ENCODE measurements at places on chromosomes 3 and 15. TPM values are rescaled to one million over a fixed set of nuclear protein-coding genes. Genes with fewer than 3 reads are reported as not detected.

The CKMT1B gene
- not detected for total RNA-seq

The CPA3 gene
- total RNA-seq, result 4.7 TPM

The CMC1 gene
- 5.5 TPM for total RNA-seq

The SPINK8 gene
- not detected for total RNA-seq

The PCSK6 gene
- 3.6 TPM for total RNA-seq

The TRIM71 gene
- total RNA-seq, result not detected

The MKRN3 gene
- 0.29 TPM for total RNA-seq

- no peak overlapping the region for H3K4me3 ChIP-seq
- no peak for DNase-seq
- no peaks in the 10 kb centered on the region for H3K27me3 ChIP-seq
- no peak overlapping the region for H3K27ac ChIP-seq
- no peaks in the 10 kb centered on the region for H3K4me1 ChIP-seq
- no peaks in the 10 kb centered on the region for H3K36me3 ChIP-seq
Measured at GRCh38 chr3:40871394-40871793, 327.9 kb upstream of the CTNNB1 start.

GRCh38 chr15:28946803-28947202, 61.0 kb downstream of the APBA2 start:
- no peak overlapping the region for H3K4me3 ChIP-seq
- no peaks in the 10 kb centered on the region for H3K4me1 ChIP-seq
- no peaks in the 10 kb centered on the region for H3K36me3 ChIP-seq
- no peak overlapping the region for H3K27ac ChIP-seq

DNA sequence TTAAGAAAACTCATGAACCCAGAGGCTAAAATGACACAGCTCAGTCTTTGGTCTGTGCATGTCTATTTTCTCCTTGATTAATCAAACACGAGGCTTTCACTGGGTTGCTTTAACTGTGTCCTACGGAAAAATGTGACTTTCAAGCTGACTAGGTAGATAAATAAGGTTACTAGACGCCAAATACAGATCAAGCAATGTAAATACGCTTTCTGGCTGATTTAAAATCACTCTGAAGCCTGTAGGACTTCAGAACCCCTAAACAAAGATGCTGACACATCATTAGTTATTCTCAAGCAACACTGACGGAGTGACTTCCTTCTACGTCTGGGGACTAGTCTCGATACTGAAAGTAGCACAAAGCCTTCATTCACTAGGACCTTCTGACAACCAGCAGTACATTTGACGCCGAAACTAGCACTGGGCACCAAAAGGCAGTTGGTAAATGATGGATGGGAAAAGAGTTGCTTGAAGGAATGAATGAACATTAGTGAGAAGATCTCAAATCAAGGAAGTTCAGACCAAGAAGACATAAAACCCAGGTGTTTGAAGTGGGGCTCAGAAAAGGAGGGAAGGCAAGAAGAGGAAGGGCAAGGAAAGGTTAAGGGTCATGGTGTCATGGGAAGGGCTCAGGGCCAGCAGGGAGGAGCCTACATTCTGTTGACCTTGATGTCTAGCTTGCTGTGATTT, 67.1 kb upstream of the CDV3 start:
- no peak overlapping the region for H3K4me3 ChIP-seq
- no peaks in the 10 kb centered on the region for H3K4me1 ChIP-seq
- no peak for DNase-seq

DNA sequence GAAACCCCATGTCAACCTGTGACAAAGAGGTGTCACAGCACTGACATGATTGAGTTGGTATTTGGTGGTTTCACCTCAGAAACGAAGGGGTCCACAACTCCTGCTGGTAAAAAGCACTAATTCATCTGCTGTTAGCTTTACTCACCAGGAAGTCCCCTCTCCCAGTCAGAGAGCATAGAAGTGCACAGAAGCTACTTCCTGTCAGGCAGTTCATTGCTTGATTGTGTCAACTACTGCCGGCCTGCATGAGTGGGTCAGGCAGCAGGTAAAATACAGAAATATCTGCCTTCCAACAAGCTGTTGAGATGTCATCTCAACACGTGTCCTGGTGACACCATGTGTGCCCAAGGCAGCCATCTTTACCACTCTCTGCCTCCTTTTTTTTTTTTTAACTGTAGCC, 596.6 kb upstream of the NR2F2 start:
- no peaks in the 10 kb centered on the region for H3K27me3 ChIP-seq
- DNase-seq, result no peak
- H3K4me3 ChIP-seq, result no peak overlapping the region
- H3K36me3 ChIP-seq, result no peaks in the 10 kb centered on the region
- H3K27ac ChIP-seq, result no peak overlapping the region

DNA sequence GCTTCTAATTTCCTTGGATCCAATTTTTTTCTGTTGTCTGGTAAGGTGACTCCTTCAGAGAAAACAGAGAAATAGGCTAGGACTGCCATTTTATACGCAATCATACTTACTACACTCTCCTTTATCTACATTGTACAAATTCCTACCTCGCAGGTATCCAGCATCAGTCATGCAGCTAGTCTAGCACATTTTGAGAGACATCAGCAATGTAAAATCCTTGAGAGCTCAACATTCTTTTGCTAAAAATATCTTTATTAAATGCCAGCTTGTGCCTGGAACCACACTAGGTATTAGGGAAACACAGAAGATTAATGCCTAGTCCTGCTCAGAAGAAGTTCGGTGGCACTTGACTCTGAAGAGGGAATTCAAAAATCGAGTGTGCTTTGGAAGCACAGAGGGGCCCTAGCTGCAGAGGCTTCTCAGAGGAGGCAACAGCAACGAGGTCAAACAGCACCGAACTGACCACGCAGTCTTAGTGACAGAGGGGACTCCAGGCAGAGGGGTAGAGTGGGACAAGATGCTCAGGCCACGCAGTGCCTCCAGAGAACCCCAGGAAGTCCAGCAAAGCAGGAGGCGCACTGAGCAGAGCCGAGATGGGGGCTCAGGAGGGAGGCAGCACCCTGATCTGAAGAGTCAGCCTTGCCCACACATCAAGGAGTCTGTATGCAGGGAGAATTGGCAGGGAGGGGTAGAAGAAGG, 3.5 kb downstream of the FAM174B start:
- no peaks in the 10 kb centered on the region for H3K36me3 ChIP-seq
- no peak for DNase-seq
- H3K27ac ChIP-seq, result no peak overlapping the region
- H3K27me3 ChIP-seq, result no peaks in the 10 kb centered on the region

All from uterus (tissue), 4 donors.